Pancreas (tissue), 10 donors: ENCODE measurements at places on chromosomes 3 and 15. TPM values are rescaled to one million over a fixed set of nuclear protein-coding genes. Genes with fewer than 3 reads are reported as not detected.

- DNase-seq: no peak
Measured at GRCh38 chr3:162332344-162332743, 835.7 kb downstream of the OTOL1 start.

GRCh38 chr15:31004220-31004733, 12.8 kb upstream of the MTMR10 start:
- DNase-seq: no peak

- no peak for DNase-seq
Measured at GRCh38 chr3:126618021-126618420, 36.9 kb downstream of the TXNRD3 start.

DNA sequence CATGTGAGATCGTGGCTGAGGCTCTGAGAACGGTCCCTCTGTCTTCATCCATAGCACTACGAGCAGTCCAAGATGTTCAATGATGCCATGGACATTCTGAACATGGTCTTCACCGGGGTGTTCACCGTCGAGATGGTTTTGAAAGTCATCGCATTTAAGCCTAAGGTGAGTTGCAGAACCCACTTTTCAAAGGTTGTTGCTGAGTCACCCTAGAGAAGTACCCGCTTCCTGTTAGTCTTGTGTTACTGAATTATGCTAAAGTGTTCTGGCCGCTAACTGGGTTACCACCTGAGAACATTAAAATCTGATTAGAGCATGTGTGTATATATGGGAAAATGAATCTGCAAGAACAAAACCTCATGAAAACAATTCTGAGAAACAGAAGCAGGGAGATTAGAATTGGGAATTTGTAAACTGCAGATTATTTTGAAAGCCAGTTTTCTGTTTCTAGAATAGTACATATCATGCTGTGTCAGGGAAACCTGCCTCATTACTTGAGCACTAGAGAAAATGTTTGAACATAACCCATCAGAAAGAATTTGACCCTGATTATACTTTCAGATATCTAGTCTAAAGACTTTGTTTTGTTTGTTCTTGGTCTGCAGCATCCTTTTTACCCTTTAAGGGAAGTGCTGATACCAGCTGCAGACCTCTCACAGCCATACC, 92.6 kb downstream of the CHDH start:
- no peak for DNase-seq

DGKG gene
- 1.6 TPM for polyA plus RNA-seq

KCNAB1 gene
- 0.76 TPM for polyA plus RNA-seq

ATP10A gene
- 0.38 TPM for polyA plus RNA-seq

NR2F2 gene
- 16.2 TPM for polyA plus RNA-seq

TNFAIP8L3 gene
- 0.68 TPM for polyA plus RNA-seq

EID1 gene
- polyA plus RNA-seq: 43.8 TPM

USP3 gene
- polyA plus RNA-seq: 28.5 TPM
